ENCODE measurements at places on chromosomes 3 and 15. TPM values are rescaled to one million over a fixed set of nuclear protein-coding genes. Genes with fewer than 3 reads are reported as not detected.
A peak's percentile ranks its signal among the peaks of the same experiment; 100 is the strongest.

DNA sequence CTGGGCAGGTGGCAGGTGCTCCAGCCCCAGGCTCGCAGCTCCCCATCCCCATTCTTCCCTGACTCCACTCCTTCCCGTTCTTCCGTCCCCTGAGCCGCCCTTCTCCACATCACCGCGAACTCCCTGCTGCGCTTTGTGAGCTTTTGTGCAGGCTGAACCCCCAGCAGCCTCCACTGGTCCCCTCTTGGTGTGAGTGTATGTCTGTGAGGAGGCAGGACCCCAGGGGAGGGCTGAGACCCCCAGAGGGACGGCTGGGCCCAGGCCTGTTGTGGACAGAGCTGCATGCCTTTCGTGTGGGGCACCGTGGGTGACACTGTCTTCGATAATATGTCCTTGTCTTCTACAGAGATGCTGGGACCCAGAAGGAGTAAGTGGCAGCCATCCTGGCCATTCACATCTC is 7.3 kb upstream of the ITIH3 start:
- DNase-seq = peak; percentile 46

GRCh38 chr15:73867426-73867825 is 5.9 kb upstream of the TBC1D21 start:
- no peak for DNase-seq

Gene CACNA1D
- total RNA-seq = 0.29 TPM

DNA sequence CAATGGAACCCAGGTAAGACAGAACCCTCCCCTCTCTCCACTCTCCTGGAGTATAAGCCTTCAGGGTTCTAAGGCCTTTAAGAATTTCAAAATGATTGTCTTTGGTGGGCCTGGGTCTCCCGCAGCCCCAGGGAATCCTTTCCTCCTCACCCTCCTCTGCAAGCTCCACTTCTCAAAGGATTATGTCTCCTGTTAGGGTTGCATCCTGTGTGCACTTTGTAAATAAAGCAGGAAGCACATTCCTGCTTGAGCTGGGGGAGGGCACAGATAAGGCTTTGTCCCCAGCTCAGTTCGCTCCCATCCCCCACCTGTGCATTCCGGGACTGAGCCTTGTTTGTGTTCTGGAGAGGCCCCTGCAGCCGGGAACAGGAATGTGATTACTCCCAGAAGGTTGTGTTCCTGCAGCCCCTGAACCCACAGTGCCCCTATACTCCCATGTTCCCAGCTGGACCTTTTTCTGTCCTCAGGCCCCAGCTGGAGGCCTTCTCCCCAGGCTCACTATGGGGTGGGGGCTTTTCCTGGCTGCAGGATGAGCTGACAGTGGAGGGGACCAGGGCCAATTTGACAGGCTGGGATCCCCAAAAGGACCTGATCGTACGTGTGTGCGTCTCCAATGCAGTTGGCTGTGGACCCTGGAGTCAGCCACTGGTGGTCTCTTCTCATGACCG is 9.5 kb downstream of the TYRO3 start:
- DNase-seq = no peak

Gene KBTBD13
- total RNA-seq = not detected

Gene AADACL2
- total RNA-seq = not detected

- DNase-seq = peak; percentile 93
Measured at GRCh38 chr3:125140011-125140817, 72.3 kb downstream of the SLC12A8 start.

- DNase-seq = no peak
Measured at GRCh38 chr3:126035362-126036050, 48.4 kb downstream of the SLC41A3 start.

DNA sequence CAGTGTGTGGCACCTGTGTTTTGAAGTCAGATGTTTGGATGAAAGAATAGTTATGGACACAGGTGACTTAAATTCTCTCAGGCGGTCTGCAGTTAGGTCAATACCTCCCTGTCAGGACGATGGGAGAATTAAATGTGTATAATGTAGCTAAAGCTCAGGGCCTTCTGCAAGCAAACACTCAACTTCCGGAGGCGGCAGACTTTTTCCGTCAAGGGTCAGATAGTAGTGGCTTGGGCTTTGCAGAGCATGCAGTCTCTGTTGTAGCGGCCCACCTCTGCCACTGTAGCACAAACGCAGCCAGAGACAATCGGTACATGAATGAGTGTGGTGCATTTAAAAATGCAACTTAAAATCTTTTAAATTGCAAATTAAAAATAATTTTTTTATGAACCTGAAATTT is 47.4 kb downstream of the CMTM8 start:
- no peak for DNase-seq

Measured in osteoblast (primary cell).